Hippocampal formation (tissue), 2 donors: ENCODE measurements at places on chromosomes 5 and 9.

DNA sequence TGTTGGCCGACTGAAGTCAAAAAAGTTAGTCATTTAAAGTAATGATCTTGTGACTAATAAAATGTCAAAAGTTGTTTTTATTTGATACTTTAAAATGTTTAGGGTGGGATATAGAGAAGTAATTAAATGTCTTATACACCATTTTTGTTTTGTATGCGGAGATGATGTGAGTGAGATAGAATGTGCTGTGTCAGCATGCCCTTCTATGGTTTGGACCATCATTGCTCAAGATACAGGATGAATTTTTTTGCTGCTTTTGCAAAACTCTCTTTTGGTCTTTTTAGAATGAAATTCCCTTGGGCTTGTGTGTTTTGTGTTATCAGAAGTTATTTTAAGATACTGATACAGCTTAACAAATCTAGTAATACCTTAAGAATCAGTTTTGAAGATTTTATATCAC, 12.5 kb downstream of the SRFBP1 start:
- DNase-seq = no peak

GRCh38 chr5:84091127-84091799, 293.4 kb downstream of the EDIL3 start:
- no peak for DNase-seq

- DNase-seq = no peak
Measured at GRCh38 chr5:131495536-131496399, 139.3 kb downstream of the RAPGEF6 start.

GRCh38 chr5:122858451-122858850, 13.0 kb downstream of the SNX24 start:
- no peak for DNase-seq

DNA sequence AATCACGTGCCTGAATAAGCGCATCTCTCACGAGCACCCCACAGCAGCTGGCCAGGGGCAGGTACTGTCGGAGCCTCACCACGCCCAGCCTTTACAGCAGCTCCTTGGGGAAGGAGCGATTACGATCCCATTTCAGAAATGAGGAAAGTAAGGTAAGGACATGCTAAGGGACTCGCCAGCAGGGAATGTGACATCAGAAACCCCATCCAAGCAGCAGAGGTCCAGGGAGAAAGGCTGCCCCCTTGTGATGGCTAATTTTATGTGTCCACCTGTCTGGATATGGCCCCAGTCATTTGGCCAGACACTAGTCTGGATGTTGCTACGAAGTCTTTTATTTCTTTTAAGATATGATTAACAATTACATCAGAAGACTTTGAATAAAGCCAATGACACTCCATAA, 77.3 kb downstream of the UBE2QL1 start:
- no peak for DNase-seq

DNA sequence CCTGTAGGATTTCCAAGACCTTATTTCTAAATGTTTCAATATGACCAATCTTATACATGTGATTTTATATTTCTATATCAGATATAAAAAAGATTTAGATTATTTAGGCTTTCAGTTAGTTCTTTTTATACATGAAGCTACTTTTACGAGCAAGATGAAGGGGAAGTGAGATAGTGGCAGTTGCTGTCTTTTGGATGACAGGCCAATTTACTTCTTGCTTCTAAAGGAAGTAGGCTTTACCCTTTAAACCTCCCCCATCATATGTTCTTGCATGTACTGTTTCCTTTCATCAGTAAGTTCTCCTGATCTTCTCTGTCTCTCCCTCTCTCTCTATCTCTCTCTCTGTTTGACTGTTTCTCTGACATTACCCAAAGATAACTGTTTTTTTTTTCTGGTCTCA, 4.0 kb upstream of the TYRP1 start:
- no peak for DNase-seq

DNA sequence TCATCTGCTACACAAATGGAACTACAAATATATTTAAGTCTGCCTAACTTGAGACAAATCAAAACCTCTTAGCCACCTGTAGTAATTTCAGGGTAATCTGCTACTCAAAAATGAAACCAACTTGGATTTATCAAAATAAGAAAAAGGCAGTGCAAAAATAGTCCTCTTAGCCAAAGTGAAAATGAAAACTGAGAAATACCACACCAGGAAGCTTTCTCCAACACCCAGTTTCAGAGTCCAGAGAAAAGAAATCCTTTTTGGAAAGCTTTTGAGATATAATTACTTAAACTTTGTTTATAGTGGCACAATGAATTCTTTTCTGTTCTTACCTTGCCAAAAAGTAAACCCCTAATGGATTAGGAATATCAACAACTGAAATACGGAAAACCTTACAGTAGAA, 990.4 kb downstream of the EFNA5 start:
- DNase-seq = no peak

DNA sequence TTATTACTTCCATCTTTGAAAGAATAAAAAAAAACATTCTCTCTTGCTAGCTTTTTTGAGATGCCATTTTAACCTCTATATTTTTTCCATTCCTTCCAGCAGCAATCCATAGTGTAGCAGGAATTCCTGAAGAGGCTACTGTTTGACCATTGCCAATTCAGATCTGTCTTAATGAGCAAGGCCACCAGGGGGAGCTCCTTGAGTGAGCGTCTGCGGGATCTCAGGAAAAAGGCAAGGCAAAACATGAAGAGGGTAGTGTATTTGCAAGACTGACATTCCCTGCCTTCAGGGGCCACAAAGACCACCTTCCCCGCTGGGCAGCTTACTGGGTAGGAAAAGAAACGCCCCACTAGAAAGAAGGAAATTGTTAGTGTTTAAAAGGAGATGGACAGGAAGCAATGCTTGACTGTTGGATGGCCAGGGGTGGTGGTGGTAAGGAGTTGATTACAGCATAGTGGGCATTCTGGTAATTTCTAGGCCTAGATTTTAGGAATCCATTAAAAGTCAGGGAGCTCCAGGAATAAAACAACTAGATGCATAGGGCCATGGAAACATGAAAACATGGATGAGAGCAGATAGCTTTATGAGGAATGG, 206.6 kb upstream of the HAPLN1 start:
- DNase-seq = peak; percentile 32

DNA sequence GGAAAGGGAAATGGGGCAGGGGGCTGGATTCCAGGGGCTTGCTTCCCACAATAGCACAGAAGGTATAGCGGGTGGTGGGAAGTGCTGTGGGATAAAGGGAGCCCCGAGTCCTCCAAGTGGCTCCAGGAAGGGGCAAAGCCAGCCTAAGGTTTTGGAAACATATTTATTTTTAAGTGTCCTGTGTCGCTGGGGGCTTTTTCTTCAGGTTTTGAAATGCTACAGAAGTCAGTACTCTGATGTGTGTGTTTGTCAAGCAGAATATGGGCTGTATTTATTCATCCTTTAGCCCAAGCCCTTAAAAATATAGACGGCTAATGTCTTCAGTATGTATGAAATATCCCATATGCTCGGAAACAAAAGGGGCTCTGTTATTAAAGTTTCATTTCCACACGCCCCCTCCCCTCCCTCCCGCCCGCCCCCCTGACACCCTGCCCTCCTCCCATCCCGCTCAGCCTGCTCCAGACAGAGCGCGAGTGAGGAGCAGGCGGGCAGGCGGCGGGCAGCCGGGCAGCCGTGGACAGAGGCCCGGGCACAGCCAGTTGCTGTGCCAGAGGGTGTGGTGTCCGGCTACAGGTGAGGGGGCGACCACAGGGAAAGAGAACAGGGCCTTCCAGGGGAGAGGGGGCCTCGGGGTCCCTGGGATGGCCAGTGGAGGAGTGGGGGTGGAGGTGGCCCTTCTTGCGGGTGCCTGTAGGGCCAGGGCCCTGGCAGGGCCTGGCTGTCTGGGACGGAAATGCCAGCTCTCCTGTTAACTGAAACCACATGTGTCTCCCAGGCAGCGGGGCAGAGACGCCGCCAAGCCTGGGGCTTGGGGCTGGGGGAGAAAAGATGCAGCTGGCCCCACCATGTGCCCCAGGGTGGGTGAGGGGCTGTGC, 39.6 kb upstream of the SYNPO start:
- no peak for DNase-seq

- DNase-seq = no peak
Measured at GRCh38 chr5:30113542-30113941, 1079.9 kb upstream of the CDH6 start.

DNA sequence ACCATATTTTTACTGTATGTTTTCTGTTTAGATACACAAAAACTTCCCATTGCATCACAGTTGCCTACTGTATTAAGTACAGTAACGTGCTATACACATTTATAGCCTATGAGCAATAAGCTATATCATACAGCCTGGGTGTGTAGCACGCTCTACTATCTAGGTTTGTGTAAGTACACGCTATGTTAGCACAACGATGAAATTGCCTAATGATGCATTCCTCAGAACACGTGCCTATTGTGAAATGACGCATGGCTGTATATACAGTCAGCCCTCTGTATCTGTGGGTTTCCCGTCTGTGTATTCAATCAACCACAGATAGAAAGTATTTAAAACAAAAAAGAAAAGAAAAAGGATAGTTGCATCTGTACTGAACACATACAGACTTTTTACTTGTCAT, 64.2 kb downstream of the SGCD start:
- DNase-seq = no peak

DNA sequence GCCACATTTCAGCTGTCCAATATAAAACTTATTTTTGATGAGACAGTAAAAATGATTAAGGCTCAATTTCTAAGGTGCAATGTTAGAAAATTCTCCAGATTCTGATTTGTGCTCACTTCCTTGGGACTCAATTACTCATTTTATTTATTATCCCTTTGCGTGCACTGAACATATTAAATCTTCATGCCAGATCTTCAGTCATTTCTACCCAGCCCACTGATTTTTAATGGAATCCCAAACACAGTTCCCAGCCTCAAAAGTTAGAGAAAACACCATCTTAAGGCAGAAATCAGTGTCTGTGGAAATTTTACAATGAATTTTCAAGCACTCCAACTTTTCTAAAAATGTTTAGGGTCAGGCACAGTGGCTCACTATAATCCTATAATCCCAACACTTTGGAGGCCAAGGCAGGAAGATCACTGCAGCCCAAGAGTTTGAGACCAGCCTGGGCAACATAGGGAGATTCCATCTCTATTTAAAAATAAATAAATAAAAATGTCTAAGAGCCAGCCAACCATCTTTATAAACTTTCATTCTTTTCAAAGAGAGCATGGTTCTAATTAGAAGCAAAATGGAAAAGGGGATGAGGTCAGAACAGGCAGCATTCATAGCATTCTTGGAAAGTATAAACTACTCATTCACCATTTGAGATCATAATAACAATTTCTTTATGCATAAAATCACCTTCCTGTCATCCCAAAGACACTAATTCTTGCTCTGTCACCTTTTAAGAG, 53.7 kb downstream of the TLE1 start:
- no peak for DNase-seq

DNA sequence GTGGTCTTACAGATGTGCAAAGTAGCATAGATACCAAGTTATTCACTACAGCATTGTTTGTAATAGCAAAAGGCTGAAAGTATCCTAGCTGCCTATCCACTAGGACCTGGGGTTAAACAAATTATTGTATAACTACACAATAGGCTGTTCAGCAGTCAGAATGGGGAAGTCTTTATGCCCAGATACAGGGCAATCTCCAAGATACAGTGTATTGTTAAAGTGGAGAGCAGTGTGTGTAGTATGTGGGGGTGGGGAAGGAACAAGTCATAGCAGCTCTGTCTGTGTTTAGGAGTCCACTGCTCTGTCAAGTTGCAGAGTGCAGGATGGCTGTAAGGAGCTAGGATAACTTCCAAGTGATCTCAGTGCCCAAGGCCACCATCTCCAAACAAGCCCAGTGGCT, 5.5 kb downstream of the PCYOX1L start:
- DNase-seq = no peak

- no peak for DNase-seq
Measured at GRCh38 chr9:125141251-125141650, 2.1 kb downstream of the SCAI start.

GRCh38 chr5:140151144-140152021, 23.6 kb upstream of the CYSTM1 start:
- DNase-seq = no peak

DNA sequence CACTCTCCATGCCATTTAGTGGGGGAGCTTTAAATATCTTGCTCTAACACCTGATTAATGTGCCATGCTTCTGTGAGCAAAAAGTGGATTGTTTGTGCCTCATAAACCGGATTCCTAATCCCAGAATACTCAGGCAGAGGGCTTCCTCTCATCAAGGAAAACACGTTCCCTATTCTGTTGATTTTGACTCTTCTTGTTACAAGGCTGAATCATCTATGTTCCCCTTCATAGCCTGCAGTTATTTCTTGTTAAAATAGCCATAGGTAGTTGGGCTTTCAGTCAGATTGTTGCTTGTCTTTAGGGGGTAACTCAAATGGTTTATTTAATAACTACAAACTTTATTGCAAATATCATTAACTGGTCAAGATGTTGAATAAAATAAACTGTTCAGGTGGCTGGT, 26.6 kb downstream of the ROPN1L start:
- no peak for DNase-seq

DNA sequence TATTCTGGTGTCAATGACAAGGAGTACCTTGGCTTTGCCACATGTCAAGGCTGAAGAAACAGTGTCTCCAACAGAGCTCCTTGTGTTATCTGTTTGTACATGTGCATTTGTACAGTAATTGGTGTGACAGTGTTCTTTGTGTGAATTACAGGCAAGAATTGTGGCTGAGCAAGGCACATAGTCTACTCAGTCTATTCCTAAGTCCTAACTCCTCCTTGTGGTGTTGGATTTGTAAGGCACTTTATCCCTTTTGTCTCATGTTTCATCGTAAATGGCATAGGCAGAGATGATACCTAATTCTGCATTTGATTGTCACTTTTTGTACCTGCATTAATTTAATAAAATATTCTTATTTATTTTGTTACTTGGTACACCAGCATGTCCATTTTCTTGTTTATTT, 19.8 kb downstream of the CD274 start:
- DNase-seq = no peak

- peak; percentile 63 for DNase-seq
Measured at GRCh38 chr9:115164511-115164974, 46.6 kb upstream of the TNC start.

GRCh38 chr5:40681363-40682153, 1.8 kb downstream of the PTGER4 start:
- no peak for DNase-seq

DNA sequence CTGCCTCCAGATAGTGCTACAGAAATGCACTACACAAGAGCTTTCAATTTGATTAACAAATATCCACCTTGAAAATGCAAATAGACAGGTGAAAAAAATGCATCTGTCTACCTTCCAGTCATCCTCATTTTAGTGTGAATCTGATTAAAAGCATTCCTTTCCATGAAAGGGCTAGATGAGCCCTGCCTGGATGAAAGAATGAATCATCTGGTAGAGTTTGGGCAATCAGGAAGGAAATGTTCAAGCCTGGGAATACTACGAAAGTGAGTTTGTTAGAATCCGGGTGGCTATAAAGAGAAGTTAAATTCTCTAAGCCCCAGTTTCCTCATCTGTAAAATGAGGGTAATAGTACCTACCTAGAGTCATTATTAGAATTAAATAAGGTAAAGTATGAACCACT, 142.6 kb downstream of the FAM114A2 start:
- DNase-seq = no peak

DNA sequence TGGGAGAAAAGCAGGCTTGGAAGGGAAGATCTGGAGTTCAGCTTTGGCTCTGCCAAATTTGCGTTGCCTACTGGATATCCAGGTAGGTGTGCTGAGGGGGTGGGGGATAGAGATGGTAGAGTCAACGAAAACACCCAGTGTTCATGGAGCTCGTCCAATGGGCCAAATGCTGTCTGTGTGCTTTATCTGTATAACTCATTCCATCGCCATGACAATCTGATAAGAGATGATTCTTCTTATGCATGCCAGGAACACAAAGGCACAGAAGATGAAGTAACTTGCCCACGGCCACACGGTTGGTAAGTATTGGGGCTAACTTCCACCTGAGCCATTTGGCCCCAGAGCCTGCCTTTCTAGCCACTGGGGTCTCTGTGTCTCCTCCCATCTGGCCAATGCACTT, 53.2 kb downstream of the BOD1 start:
- no peak for DNase-seq
